Stimulated activated CD4-positive, alpha-beta T cell treated with anti-CD3 and anti-CD28 coated beads, Interleukin-1b, Interleukin-23, amount 100 ng/mL, for 48 hours (primary cell): ENCODE measurements at places on chromosomes 12 and 14.

DNA sequence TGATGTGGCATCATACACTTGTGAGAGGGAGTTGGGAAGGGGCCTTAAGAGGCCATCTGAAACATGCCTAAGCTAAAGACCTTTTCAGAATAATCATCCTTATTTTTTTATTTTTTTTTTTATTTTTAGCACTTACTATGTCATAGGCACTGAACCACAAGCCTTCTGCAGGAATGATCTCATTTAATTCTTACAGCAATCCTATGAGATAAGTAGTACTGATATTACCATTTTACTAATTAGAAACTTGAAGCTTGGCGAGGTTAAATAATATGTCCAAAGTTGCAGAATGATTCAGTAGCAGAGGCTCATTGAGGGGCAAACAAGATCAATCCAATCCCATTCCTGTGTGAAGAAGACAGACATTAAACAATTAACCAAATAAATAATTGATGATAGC is 33.4 kb upstream of the DDHD1 start:
- DNase-seq, result no peak

- DNase-seq, result peak; percentile 37
Measured at GRCh38 chr14:23294734-23295561, 7.7 kb downstream of the PPP1R3E start.

DNA sequence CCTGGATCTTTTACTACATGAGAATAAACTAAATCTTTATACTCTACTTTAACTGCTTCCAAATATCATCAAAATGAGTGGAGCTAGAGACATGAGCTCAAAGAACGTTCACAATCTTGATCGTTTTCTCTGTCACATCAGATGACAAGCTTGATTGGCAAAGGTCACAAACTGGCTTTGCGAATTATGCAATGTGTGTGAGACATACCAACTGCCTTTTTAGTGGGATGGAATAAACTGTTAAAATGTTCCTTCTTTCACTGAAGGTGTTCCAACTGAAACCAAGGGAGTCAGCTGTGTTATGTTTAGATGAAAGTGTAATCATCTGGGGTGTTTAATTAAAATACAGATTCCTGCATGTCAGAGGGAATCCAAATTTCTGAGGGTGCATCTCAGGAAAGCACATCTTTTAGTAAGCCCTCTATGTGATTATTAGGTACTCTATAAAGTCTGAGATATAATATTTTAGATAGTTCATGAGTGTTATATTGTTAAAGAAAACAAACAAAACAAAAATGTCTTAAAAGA is 21.9 kb downstream of the KITLG start:
- no peak for DNase-seq

DNA sequence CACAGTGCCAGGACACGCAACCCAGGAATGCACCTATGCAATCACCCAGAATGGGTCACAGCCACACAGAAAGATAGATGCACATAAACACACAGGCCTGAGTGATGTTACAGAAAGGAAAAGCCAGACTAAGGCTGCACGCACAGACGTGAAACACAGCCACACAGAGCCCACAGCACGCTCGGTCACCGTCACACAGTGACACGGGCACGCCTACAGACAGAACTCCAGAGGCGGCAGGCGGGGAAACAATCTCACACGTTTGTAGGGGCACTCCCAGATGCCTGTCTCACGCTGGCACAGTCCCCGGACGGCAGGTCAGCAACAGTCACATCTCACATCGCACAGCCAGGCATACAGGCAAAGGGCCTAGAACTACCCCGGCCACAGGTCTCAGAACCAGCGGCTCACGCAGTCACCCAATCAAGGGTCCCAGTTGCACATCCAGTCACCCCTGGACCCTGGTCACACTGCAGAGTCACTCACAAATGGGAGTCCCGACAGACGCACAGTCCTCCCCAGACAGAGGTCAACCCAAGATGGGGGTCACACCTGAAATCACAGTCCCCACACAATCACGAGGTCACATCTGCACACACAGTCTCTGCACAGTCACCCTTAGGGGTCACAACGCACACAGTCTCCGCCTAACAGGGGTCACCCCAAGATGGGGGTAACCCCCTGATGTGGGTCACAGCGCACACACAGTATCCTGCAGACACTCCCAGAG is 790 bp downstream of the SSH1 start:
- DNase-seq, result peak; percentile 70

DNA sequence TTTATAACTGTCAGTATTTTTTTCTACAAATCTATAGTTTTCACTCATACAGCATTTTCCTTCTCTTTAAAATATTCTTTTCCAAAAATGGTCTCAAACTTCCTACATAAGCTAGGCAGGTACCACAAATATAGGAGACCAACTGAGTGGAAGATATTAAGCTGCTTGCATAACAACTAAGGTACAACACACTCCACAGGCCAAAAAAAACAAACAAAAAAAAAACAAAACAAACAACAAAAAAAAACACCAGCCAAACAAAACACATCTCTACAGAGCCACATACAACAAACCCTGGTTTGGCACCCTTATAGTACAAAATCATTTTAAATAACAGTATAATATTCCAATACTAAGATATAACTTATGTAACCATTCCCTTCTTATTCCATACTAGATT is 50.1 kb downstream of the SLC2A13 start:
- no peak for DNase-seq

DNA sequence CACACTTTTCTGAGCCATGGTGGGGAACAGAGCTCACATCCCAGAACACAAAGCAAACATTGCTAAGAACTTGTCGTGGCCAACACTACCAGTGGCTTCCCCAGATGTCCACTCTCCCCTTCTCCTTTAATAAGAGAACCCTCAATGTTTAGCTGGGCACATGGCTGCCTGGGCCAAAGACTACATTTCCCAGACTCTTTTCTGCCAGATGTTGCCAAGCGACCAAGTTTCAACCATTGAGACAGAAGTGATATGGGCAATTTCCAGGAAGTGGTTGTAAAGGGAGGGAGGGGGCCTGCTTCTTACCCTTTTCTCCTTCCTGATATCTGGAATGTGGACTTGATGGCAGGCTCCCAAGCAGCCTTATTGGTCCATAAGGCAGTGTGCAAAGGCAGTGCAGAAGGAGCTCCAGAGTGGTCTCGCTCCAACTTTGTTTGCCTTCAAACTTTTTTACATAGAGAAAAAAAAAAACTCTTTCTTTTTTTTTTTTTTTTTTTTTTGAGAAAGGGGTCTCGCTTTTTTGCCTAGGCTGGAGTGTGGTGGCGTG is 24.9 kb upstream of the JDP2 start:
- DNase-seq, result no peak

DNA sequence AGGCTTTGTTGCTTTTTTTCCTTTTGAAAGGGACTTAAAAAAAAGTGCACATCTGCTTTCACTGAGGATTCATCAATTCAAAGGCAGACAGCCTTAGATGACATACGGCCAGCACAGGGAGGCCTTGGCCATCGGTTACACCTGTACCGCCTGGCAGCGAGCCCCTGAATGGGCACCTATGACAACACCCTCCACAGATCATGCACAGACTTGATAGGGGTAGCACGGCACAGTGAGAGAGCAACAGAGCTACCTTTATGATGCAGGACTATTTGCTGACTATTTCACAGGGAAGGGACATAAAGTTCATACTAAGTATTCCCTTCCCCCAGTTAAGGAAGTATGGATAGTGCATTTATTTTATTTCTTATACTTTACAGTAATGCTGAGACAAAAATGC is 137.9 kb upstream of the ARID2 start:
- DNase-seq, result no peak

- DNase-seq, result no peak
Measured at GRCh38 chr12:76719171-76720041, 44.5 kb upstream of the ZDHHC17 start.

DNA sequence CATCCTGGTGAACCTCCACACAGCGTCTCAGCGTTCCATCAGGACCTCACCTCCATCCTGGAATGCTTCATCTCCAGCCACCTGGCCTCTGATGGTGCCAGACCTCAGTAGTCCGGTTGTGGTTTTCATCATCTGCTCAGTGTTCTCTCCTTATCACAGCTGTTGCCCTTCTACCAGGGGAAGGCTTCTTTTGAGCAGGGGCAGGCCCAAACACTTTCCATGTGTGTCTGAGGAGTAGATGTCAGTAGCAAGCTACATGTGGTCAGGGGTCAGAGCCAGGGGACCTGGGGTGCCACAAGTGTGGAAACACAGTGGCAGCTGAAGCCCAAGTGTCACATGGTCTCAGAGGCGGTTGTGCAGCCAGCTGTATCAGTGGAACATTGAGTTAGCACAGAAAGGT is 30.2 kb upstream of the FGD4 start:
- no peak for DNase-seq

GRCh38 chr12:69647178-69647577 is 36.5 kb upstream of the LRRC10 start:
- DNase-seq, result no peak

DNA sequence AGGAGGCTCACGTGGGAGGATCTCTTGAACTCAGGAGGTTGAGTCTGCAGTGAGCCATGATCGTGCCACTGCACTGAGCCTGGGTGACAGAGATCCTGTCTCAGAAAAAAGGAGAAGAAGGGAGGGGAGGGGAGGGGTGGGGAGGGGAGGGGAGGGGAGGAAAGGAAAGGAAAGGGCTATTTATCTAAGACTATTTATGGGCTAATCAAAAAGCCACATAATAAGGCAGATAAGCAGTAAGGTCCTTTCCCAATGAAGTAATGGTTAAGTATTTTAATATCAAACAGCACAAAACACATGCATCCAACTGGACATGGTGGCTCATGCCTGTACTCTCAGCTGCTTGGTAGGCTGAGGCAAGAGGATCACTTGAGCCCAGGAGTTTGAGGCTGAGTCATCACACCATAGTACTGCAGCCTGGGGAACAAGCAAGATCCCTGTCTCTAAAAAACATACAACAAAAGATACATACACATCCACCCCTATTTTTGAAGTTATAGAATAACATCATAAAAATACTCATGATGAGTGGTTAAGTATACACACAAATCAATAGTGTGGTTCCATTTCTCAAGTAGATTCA is 9.7 kb downstream of the PAWR start:
- no peak for DNase-seq

GRCh38 chr12:46577063-46577776 is 204.6 kb upstream of the SLC38A2 start:
- DNase-seq, result no peak

DNA sequence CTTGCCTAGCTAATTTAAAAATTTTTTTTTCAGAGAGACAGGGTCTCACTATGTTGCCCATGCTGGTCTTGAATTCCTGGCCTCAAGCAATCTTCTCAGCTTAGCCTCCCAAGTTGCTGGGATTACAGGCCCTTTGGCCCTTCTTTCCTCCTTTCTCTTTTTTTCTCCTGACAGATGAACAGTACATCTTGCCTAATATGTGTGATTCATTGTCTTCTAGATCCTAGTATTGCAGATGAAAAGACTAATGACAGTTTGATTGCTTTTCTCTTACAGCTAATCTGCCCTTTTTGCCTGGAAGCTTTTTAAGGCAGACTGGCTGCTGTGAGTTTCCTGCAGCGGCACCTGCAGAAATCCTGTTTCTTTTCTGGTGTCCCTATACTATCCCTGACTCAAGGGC is 12.0 kb downstream of the DEPDC4 start:
- no peak for DNase-seq

- no peak for DNase-seq
Measured at GRCh38 chr12:71795901-71796300, 41.2 kb downstream of the RAB21 start.

- no peak for DNase-seq
Measured at GRCh38 chr12:5682581-5682980, 250.7 kb downstream of the NTF3 start.

DNA sequence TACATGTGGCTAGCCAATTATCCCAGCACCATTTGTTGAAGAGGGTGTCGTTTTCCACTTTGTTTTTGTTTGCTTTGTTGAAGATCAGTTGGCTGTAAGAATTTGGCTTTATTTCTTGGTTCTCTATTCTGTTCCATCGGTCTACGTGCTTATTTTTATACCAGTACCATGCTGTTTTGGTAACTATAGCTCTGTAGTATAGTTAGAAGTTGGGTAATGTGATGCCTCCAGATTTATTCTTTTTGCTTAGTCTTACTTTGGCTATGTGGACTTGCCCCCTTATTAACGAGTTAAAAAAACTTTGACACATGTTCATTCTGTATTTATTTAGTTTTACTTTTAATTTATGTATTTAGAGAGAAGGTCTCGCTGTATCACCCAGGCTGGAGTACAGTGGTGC is 120.4 kb downstream of the ADCK1 start:
- DNase-seq, result no peak
